B cell (primary cell): ENCODE measurements at places on chromosomes 13 and 19.

- DNase-seq: no peak
These were observed 3.3 kb downstream of the GYS1 start for GRCh38 chr19:48989701-48990291.

GRCh38 chr13:110293037-110293436 is 13.9 kb downstream of the COL4A1 start:
- no peak for DNase-seq

GRCh38 chr19:30667227-30667626 is 295.0 kb downstream of the ZNF536 start:
- no peak for DNase-seq

- no peak for DNase-seq
These were observed 22.4 kb upstream of the LSM14A start for GRCh38 chr19:34149873-34150272.

DNA sequence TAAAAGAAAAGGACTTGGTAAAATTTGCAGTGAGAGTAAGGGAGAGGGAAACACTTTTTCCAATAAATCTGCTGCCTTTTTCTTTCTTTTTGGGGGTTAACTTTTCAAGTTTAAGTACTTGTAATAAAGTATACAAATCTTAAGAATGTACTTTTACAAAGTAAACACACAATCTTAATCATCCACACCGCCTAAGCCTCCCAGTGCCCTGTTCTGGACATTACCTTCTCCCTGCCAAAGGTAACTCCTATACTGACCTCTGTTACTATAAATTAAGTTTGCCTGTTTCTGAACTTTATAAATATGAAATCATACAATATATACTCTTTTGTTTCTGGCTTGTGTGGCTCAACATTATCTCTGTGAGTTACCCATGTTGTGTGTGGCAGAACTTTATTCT is 137.9 kb downstream of the RGCC start:
- DNase-seq: no peak

- no peak for DNase-seq
These were observed 28.7 kb upstream of the KCTD15 start for GRCh38 chr19:33767898-33768413.

DNA sequence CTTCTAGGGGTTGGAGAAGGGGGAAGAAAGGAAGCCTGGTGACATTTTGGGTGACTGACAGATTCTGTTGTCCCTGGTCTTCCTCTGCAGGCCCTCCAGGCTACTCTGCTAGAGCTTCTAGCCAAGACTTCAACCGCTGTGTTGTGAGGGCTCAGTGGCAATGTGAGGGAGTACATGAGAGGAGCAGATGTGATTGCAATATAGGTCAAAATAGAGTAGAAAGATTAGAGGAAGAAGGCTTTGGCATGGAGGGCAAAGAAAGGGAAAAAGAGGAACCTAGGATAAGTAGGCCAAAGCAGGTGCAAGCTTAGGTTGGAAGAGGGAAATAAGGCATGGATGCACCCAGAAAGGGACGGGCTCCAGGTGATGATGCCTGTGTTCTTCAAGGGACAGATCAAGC is 216.9 kb downstream of the RGCC start:
- DNase-seq: no peak
